ENCODE measurements at places on chromosomes 11 and 22.
A peak's percentile ranks its signal among the peaks of the same experiment; 100 is the strongest.

DNA sequence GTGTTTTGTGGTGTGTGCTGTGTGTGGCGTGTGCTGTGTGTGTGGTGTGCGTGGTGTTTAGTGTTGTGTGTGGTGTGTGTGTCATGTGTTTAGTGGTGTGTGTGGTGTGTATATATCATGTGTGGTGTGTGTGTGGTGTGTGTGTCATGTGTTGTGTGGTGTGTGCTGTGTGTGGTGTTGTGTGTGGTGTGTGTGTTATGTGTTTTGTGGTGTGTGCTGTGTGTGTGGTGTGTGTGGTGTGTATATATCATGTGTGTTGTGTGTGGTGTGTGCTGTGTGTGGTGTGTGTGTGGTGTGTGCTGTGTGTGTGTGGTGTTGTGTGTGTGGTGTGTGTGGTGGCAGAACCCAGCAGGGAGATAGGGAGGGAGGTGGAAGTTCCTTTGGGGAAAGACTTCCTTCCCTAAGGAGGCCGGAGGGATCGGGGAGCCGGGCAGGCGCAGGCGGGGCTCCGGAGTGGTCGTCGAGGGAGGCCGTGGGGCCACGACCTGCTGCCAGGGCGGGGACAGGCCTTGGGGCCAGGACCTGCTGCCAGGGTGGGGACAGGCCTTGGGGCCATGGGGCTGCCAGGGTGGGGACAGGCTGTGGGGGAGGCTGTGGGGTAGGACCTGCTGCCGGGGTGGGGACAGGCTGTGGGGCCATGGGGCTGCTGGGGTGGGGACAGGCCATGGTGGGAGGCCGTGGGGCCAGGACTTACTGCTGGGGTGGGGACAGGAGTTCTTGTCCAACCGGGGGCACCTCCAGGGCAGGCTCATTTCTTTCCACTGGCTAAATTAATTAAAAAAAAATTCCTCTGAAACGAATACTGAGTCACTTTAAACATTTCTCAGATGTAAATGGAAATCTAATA lies 15.2 kb downstream of the PIM3 start:
- no peak for DNase-seq

GRCh38 chr22:26045051-26045450 lies 124.2 kb upstream of the SEZ6L start:
- DNase-seq: no peak

GRCh38 chr22:32378707-32379272 lies 21.1 kb downstream of the RFPL3 start:
- peak; percentile 38 for DNase-seq

GRCh38 chr22:49753961-49754695 lies 73.5 kb downstream of the BRD1 start:
- no peak for DNase-seq

- DNase-seq: no peak
Observed at GRCh38 chr11:95304777-95305176, 73.8 kb upstream of the SESN3 start.

DNA sequence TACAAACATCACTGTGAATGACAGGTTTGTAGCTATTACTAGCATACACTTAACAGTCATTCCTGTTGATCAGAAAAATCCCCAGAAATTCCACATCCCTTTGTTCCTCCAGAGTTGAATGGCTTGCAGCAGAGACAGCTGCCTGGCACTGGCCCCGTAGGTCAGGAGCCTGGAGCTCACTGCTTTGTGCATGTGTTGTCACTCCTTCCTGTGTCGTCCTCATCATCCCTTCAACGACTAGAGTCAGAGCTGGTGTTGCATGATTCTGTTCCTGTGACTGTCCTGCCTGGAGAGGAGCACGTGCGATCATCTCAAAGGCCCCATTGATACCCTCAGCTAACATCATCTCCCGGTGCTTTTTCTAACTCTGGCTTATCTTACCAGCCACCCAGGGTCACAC lies 58.3 kb downstream of the LDLRAD3 start:
- no peak for DNase-seq

GRCh38 chr22:46934746-46935491 lies 172.5 kb downstream of the TBC1D22A start:
- DNase-seq: peak; percentile 88

- peak; percentile 85 for DNase-seq
Observed at GRCh38 chr22:50531962-50532674, 2.3 kb upstream of the TYMP start.

DNA sequence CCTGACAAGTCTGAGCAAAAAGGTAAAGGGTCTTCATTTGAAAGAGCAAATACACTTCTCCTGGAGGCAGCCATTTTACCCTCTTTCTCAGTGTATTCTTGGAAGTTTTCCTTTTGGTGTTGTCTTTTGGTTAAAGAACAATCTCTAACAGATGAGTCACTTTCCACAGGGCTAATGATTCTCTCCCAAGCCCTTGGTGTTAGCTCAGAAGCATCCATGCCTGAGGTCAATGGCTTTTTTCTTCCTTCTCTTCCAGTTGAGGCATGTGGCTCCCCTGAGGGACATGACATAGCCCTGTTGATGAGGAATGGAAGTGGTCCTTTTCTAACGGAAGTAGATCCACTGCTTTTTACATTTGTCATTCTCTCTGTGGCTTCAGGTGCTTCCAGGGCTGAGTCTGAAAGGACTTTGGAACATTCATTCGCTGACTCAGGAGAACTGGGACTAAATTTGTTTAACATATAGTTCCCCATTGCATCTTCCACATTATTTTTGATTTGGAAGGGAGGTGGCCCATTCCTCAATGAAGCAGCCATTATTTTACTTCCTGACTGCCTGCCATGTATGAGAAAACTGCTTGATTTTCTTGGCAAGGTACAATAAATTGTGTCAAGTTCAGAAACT lies 13.8 kb upstream of the POGLUT3 start:
- DNase-seq: peak; percentile 75

DNA sequence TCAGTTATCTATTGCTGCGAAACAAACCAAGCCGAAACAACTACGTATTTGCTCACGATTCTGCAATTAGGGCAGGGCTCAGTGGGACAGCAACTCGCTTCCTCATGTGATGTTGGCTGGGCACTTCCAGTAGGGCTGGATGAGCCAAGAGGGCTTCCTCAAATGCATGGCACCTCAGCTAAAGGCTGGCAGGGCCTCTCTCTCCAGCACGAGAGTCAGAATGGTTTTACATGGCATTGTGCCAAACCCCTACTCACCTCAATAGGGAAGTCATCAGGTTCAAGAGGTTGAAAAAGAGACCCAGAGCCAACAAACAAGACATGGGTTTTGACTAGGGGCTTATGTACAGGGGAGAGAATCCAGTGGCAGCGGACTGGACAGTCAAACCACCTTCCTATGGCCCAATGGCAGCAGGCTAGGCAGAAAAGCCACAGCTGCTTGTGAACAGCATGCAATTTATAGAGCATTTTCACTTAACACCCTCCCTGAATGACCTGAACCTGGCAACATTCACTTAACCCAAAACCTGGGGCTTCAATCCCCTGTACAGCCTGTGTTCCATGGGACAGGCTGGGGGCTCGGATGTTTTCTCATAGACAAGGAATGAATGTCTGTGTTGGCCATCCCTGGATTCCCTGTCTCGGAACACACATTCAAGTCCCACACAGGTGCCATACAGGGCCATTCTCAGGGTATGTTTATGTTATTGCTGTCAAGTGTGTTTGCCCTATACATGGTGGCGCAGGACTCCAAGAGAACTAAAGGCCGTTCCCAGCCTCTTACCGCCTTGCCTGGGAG lies 154.2 kb upstream of the NAV2 start:
- no peak for DNase-seq

DNA sequence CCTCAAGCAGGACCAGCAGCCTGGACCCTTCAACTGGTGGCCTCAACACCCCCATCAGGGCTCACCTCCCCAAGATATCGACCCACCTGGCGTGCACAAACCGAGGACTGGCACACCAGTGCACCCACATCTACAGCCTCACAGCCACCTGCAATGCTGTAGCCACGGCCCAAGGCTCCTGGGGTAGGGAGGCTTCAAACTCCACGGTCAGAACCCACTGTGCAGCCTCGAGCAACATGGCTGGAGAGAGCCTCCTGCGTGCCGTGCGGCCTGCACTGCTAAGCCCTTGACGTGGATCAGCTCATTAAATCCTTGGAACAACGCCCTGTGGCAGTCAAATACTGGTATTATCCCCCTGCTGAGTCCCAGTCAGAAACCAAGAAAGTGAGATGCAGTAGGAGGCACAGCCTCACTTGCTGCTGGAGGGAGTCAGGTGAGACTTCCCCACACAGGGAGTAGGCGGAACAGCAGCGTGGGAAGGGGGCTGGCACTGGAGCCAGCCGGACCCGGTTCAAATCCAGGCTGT lies 4.6 kb downstream of the CARD10 start:
- no peak for DNase-seq

All from AG20443 (cell line).